Activated CD4-positive, alpha-beta T cell treated with anti-CD3 and anti-CD28 coated beads for 48 hours (primary cell): ENCODE measurements at places on chromosomes 12 and 14.

GRCh38 chr14:36661506-36662257 is at the start of gene PAX9:
Gene PAX9 (plus strand): TSS chr14:36661860. CDS start chr14:36662090, 230 bp downstream.
- peak; percentile 70 for DNase-seq

GRCh38 chr12:89618113-89618862 is 90.3 kb downstream of the ATP2B1 start:
- DNase-seq, result no peak

- DNase-seq, result no peak
Observed at GRCh38 chr12:131085816-131086591, 132.3 kb downstream of the ADGRD1 start.

DNA sequence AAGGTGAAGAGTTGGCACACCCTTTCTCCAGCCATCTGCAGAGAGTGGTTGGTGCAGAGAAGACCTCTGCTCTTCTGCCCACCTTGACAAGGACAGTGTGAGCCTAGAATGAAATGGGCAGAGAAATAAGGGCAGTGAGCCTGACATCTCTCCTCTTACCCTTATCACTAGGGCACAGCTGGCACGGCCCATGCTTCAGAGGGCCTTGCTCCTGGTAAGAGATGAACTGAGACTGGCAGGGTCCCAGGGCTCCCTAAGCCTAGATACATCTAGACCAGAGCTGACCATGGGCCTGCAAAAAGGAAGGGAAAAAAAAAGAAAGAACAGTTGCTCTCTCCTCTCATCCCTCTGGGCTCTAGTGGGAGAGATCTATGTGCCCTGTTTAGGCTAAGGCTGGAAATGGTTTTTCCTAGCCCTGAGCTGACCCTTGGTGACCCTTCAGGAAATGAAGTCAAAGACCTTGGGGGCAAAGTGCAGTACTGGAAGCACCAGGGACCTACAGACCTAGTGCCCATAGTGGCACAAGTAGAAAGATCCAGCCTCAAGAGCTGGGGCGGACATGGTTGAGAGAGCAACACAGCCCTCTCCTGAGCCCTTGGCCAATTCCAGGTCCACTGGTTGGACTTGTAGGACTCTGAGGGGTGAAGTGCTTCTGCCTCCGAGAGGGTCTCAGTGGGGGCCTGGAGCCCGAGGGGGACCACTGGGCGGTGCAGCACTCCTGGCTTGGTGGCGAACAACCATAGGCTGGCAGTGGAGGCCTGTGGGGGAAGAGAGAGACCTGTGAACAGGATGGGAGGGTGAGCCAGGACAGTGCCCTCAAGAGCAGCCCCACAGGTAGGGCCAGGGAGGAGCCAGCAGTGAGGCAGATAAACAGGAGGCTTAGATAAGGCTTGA is 22.0 kb downstream of the PRPF40B start:
- DNase-seq, result no peak

- DNase-seq, result no peak
Observed at GRCh38 chr14:94827711-94828447, 58.0 kb upstream of the GSC start.

DNA sequence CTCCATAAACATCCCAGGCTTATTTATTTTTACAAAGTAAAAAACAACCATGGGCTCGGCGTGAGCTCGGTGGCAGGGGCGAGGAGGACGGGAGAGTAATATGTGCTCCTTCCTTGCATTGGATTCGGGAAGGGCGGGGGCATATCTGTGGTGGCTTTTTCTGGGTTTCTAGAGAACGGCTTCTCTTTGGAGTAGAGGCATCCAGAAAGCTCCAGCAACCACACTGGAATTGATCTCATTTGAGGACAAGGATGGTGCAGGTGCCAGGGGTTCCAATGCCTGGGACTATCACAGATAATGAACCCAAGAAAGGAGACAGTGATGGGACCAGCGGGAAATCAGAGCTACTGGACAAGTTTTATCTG is 18.9 kb downstream of the ADGRD1 start:
- no peak for DNase-seq

DNA sequence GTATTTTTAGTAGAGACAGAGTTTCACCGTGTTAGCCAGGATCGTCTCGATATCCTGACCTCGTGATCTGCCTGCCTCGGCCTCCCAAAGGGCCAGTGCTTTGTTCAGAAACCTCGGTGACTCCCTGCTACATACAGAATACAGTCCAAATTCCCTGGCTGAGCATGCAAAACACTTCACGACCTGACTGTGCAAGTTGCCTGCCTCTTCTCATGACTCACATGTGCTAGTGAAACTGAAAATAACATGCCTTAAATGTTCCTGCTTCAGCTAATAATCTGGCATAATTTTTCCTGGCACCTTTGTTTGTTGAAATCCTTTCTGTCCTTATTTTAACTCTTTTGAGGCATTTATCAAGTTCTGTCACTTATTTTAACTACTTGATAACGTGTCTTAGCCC is 8.2 kb downstream of the DMAC2L start:
- DNase-seq, result peak; percentile 21

DNA sequence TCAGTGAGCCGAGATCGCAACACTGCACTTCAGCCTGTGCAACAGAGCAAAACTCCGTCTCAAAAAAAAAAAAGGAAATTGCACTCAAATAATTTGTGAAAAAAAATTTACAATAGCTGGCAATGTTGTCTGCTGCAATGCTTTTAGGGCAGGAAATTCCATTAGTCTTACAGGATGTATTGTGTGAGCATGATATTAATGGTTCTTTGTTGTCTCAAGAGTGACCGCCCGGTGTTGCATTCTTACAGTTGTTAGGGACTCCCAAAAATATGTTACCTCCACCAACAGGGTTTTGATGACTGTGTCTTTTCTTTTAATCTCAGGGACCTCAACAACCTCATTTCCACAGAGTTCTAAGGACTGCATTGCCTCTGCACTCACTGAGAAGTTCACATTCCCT is 44.8 kb downstream of the PZP start:
- DNase-seq, result no peak

DNA sequence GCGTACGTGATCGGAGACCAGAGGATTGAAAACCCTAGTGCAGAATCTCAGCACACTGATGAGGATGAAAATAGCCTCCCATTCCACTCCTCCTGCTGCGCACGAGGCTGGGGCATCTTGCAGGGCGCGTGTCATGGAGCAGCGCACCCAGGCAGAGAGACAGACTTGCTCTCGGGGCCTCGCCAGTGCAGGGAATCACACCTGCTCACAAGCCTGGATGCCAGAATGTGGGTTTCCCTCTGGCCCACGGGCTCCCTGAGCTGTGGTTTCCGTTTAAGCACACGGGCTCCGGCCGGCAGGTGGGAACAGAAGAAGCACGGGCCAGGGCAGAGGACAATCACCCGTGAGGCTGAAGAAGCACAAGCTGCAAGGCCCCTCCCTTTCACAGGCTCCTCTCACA is 2.0 kb downstream of the FGF6 start:
- DNase-seq, result no peak

GRCh38 chr12:14573118-14573517 is 5.4 kb upstream of the PLBD1 start:
- no peak for DNase-seq

DNA sequence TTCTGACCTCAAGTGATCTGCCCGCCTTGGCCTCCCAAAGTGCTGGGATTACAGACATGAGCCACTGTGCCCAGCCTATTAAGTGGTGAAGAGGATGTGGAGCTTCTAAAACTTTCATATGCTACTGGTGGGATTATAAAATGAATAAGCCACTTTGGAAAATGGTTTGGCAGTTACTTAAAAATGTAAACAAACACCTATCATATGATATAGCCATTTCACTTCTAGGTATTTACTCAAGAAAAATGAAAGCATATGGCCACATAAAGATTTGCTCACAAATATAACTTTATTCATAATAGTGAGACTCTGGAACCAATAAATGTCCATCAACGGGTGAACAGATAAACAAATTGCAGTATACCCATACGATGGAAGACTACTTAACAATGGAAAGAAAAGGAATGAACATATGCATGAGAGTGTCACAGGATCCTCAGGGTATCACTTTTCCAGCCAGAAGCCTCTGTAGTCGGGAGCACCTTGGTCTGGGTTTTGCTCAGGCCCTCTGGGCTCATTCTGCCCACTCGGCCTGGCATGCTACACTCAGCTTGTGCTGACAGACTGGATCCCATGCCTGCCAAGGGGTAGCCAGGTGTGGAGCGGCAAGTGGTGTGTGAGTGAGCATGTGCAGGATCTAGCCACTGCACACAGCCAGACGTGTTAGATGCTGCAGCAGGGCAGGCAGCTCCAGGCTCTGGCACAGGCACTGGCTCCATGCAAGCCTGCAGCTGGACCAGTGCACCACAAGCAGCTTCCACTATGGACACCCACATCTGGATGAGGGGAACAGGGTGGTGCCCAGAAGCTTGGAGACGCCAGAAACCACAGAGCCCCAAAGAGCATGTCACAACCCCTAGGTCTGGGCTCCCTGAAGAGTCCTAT is 213.2 kb upstream of the DIO3 start:
- DNase-seq, result no peak

GRCh38 chr14:24113801-24114531 is 611 bp upstream of the DCAF11 start:
- DNase-seq, result peak; percentile 89

GRCh38 chr12:54425702-54426101 is 6.6 kb upstream of the ITGA5 start:
- no peak for DNase-seq

- no peak for DNase-seq
Observed at GRCh38 chr12:92859650-92860386, 69.3 kb downstream of the EEA1 start.

DNA sequence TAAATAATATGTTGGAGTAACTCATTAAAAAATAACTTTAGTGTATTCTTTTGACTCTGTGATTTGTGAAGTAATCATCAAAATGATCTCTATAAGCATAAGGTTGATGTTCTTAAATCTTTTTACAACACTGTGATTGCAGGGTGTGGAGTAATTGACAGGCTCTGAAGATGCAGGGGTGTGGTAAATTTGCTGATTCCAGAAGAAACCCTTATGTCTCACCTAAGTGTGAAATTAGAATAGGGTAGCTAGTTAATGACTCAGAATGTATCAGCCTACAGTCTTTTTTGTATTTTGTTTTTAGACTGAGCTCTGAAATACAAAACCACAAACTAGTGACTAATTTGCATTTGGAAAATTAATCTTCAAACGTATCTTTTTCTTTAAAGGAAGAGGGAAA is 5.9 kb downstream of the PRPF39 start:
- DNase-seq, result peak; percentile 20

GRCh38 chr12:59594943-59595500 is 807 bp upstream of the SLC16A7 start:
- DNase-seq, result no peak

DNA sequence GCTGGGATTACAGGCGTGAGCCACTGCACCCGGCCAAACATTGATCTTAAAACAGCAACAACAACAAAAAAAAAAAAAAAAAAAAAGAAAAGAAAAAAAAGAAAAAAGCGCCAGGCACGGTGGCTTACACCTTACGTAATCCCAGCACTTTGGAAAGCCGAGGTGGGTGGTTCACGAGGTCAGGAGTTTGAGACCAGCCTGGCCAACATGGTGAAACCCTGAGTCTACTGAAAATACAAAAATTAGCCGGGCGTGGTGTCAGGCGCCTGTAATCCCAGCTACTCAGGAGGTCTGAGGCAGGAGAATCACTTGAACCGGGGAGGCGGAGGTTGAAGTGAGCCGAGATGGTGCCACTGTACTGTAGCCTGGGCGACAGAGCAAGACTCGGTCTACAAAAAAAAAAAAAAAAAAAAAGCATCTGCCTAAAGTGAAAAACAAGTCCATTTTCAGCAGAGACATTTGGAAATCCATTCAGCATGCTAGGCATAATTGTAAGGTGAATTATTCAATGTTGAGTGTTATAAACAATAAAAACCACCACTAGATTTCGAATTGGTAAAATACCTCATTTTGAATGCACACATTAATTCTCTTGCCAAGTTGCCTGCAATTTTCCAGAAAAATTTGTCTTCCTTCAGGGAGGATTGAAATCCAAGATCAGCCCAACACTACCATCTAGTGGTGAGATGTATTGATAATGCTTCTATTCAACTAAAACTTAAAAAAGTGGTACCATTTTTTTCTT is 8.0 kb upstream of the CERS5 start:
- DNase-seq, result no peak

- DNase-seq, result no peak
Observed at GRCh38 chr14:24607635-24608514, 1.6 kb downstream of the GZMH start.

DNA sequence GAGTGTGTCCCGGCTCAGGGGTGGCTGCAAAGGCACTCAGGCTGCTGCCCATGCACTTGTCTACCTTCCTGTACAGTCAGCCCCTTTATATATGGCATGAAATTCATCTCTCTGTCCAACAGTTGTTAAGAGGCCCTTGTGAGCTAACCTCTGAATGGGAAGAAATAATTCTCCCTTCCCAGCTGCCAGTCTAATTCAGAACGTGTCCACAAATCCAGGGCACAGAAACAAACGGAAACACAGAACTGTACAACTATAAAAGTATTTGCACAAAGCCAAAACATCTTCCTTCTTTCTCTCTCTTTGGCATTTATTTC is 849 bp downstream of the KRT5 start:
- DNase-seq, result no peak

DNA sequence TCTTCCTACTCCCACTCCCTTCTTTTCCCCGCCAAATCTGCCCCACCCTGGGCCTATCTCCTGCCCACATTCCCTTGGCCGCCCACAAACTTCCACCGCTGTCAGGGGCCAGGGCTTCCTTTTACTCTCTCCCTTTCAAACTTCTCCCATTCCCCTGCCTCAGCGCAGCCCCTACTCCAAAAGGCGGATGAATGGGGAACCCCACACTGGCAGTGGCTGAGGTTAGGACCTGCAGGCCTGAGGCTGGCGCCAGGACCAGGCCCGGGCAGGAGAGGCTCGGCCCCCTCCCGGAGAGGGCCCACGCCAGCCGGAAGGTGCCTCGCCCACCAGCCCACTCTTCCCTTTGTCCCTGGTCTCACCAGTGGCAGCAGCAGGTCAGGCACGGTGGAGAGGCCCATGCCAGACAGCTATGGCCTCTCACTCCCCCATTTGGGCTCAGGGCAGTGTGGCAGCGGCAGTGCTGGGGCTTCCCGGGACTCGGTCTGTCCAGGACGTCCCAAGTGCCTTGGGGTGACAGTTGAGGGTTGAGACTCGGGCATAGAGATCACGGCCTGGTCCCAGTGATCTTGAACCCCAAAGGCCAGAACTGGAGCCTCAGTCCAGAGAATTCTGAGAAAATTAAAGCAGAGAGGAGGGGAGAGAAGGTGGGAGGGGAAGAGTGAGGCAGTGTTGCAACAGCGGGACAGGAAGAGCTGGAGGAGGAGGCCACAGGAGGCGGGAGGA is at the start of gene TNFRSF1A:
Gene TNFRSF1A (minus strand): TSS at position 660 of the 723 bp plus-strand sequence. CDS start 262 bp downstream, at position 398.
- peak; percentile 62 for DNase-seq

DNA sequence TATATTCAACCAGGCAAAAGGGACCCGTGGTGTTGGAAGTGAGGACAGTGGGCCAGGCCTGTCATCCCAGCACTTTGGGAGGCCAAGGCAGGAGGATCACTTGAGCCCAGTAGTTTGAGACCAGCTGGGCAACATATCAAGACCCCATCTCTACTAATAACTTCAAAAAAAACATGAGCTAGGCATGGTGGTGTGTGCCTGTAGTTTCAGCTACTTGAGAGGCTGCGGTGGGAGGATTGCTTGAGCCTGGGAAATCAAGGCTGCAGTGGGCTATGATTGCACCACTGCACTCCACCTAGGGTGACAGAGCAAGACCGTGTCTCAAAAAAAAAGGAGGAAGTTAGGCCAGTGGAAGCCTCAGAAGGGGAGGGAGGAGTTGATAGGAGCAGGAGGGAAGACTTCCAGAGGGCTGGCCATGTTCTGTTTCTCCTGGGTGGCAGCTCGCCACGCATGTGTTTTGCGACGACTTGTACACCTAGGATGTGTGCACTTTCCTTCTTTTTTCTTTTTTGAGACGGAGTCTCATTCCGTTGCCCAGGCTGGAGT is 10.1 kb downstream of the SLC25A29 start:
- no peak for DNase-seq
